Ovary (tissue), 10 donors: ENCODE measurements at places on chromosomes 11 and 22.

DNA sequence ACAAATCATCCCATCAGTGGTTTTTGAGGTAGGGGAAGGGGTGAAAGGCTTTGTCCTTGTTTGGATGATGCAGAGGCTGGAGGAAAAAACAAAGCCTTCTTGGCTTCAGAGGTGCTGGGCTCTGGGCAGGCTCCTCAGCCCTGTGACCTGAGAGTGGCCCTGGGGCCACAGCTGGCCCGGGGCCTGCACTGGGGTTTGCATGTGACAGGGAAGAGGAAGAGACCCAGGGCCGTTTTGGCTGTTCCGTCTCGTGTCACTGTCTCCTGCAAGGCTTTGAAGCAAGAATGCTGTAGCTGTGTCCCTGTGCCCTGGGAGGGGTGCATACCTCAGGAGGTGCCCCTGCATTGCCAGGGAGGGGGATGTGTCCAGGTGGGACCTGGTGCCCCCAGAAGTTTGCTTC lies 12.6 kb downstream of the ARHGAP8 start:
- DNase-seq = no peak

GRCh38 chr22:45262195-45262930 lies 21.7 kb upstream of the KIAA0930 start:
- DNase-seq = no peak

- DNase-seq = no peak
Measured at GRCh38 chr22:20260071-20260765, 7.9 kb downstream of the RTN4R start.

GRCh38 chr11:118883368-118884071 lies at the start of gene CXCR5:
CXCR5 (plus strand) TSS chr11:118883892; CDS start chr11:118883942, 50 bp downstream.
- no peak for DNase-seq

DNA sequence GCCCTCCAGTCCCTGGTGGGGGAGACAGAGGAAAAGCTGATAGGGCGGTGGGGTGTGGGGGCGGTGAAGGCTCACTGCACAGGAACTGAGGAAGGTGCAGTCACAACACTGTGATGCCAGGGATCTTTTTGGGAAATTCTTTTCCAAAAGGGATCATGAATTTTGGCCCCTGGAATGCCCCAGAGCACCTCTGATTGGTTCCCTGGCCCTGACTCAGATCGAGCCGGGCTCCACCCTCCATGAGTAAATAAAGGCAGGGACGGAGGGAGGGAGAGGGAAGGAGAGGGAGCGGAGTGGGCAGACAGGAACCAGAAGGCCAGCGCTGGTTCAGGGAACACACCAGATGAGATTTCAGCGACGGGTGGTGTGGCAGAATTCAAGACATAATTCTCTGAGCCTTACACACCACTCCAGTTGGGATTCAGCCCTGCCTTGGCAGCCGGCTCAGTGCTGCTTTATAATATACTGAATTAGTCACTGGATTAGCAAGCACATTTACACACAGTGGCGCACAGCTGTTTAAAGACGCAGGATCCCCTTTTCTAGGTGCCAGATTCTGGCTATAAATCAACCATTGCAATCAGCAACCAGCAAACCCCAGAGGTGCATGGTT lies 80.3 kb downstream of the ETS1 start:
- peak; percentile 78 for DNase-seq

DNA sequence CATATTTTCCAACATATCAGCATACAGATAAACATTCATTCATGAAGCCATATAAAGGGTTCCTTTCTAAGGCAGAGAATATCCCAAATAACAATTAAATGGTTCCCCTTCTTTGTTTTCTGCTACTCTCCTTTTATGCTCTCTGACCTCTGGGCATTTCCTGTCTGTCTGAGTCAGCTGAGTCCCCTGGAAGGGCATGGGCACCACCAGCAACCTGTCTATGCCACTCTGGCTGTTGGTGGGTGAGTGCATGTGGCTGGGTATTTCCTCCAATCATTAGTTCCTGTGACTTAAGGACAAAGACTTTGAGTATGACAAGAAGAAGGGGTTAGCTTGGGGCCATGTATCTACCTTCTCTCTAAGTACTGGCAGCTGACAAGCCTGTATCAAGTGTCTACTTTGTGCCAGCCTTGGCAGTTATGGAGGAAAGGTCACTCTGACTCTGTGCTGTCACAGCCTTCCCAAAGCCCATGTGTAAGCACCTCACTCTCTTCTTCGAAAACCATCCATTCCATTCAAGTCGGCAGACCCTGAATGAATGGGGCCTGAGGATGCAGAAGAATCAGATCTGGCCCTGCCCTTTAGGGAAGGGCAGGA lies 86.3 kb upstream of the PHOX2A start:
- no peak for DNase-seq

- DNase-seq = no peak
Measured at GRCh38 chr22:33828302-33828701, 92.0 kb downstream of the LARGE1 start.

- DNase-seq = no peak
Measured at GRCh38 chr11:114259551-114259983, 36.6 kb upstream of the NNMT start.

GRCh38 chr22:39514373-39514973 lies 5.9 kb upstream of the ATF4 start:
- DNase-seq = peak; percentile 55

GRCh38 chr22:33605221-33605620 lies 315.1 kb downstream of the LARGE1 start:
- DNase-seq = no peak

DNA sequence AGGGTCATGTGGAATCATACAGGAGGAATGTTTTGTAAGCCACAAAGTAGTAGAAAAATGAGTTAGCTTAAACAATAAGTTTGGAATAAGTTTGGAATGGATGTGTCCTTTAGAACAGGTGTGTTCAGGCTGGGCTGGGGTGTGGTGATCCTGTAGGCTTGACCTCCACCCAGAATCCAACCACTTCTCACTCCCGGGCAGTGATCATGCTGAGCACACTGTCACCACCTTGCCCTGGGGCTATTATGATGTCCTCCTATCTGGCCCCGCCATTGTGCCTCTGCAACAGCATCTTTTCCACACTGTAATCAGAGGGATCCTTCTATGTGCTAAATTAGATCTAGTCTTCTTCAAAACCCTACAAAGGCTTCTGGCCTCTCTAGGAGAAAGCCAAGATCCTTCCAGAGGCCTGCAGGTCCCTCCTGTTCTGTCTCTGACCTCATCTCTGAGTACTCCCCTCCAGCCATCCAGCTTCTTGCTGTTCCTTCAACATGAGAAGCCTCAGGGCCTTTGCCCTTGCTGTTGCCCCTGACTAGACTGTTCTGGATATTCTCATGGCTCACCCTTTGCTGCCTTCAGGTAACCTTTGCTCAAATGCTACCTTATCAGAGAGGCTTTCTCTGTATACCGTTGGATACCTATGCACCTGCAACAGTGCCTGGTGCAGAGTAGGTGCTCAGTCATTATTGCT lies 18.8 kb upstream of the ACCSL start:
- DNase-seq = no peak

DNA sequence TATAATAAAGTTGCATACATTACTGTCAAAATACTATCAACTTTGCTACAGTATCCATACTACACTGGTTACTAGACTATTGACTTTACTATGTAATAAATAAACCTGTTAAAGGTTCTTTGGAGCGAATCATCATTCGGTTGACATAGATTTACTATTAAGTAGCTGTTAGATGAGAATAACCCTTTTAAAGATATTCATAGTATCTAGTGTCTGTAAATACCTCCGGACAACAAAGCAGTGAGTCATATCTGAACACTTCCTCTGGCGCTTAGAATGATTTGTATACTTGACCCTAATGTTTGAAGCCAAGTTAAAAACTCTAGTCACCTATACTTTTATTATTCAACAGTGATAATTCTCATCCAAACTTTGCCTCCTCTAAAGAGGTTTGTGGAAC lies 84.7 kb downstream of the MSANTD4 start:
- DNase-seq = no peak

GRCh38 chr11:120859552-120860295 lies 164.2 kb upstream of the TBCEL start:
- no peak for DNase-seq

DNA sequence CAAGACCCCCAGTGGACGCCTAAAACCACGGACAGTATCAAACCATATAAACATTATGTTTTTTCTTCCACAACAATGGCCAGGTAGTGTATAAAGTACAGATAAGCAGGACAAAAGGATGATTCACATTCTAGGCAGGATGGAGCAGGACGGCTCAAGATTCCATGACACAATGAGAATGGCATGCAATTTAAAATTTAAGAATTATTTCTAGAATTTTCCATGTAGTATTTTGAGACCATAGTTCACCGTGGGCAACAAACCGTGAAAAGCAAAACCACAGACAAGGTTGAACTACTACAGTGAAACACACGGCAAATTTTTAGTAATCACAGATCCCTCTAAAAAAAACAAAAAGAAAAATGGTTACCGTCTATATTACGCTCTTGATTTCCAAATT lies 7.5 kb downstream of the NARS2 start:
- DNase-seq = no peak

DNA sequence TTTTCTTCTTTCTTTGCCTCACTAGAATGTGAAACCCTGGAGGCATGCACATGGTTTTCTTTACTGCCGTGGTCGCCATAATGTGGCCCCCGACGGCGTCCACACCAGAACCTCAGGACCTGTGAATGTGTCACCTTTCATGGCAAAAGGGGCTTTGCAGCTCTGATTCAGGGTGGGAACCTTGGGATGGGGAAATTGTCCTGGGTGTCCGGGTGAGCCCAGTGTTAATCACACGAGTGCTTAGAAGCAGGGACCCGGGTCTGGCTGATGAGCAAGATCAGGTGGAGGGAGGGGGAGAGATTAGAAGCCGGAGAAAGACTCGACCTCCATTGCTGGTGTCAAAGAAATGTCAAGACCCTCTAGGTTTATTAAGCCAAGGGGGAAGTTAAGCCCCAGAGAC lies 74.7 kb upstream of the SHISAL1 start:
- DNase-seq = no peak

DNA sequence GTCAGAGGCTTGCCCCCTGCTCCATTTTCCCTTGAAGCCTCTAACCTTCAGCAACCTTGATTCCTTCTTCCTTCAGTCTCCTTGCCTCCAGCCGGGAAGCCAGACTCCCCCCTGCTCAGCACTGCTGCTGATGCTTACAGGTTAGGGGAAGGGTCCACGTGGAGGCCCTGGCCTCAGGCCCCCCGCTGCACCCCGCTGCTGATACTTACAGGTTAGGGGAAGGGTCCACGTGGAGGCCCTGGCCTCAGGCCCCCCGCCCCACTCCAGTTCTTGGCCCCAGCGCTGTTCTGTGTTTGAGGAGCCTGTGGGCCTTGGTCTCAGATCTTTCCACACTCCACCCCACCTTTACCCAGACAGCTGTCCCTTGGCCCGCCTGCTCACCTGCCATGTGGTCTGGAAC lies 25.6 kb upstream of the PKNOX2 start:
- no peak for DNase-seq

DNA sequence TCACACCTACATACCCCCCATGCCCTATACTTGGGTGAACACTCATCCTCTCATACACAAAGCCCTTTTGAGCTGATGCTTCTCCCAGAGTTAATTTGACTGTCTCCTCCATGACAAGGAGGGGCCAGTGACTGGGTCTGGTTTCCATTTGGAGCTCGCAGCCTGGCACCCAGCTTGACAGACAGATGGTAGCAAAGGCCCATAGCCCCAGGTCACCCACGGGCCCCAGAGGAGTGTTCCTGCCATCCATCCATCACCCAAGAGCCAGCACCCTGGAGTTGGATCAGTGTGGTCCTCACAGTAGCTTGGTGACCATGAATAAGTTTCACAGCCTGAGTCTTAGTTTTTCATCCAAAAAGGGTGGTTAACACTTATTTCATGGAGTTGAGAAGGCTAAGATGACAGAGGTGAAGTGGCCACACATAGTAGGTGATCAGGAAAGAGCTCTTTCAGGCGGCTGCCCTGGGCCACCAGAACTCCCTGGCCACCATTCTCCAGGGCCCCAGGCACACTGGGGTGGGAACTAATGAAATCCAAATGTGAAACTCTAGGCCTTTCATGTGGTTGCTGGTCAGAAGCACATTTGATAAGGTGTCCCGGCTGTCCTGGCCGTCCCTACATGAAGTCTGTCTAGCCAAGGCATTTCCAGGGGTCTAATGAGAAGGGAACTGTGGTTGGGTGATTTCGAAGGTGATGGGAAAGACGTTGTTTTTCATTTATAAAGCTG lies 42.4 kb downstream of the LIF start:
- no peak for DNase-seq

- peak; percentile 76 for DNase-seq
Measured at GRCh38 chr11:76234416-76235232, 28.3 kb upstream of the WNT11 start.

GRCh38 chr11:130204703-130205095 lies 45.1 kb downstream of the ST14 start:
- no peak for DNase-seq

DNA sequence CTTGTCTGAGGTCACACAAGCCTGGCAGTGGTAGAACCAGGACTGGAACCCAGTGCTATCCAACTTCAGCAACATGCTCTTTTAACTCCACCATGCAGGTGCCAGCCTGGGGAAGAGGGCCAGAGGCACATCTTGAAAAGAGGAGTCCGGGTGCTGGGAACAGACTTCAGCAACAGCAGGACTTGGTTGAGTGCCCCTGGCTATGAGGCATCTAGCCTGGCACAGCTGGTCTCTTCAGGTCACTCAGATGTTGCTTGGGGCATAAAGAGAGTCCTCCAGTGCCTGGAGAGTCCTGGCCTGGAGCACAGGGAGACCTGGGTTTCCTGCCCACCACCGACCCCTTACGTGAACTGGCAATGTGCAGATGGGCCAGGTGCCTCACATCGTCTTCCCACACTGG lies 5.1 kb upstream of the CLCF1 start:
- DNase-seq = no peak

GRCh38 chr11:129530154-129530895 lies 154.7 kb downstream of the BARX2 start:
- no peak for DNase-seq

- DNase-seq = no peak
Measured at GRCh38 chr11:62383822-62384221, 35.0 kb upstream of the SCGB1A1 start.

- no peak for DNase-seq
Measured at GRCh38 chr22:31935961-31936635, 8.2 kb upstream of the YWHAH start.

- DNase-seq = peak; percentile 29
Measured at GRCh38 chr22:46025973-46026898, 49.3 kb upstream of the WNT7B start.

DNA sequence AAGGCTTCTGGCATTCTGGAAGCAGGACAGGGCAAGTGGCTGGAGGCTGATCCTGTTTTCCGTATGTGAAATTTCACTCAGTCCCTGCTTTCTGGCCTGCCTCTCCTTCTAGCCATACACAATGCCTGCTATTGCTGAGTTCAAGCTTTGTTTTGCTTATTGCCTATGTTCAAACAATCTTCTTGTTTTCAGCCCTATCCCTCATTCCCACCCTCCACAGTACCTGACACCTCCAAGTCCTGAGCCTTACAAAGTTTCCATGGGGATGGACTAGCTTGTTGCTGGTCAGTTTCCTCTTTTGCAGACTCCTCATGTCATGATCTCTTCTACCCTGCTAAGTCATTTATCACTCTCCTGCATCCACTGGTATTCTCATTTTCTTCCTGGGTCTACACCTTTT lies 38.1 kb downstream of the FAM76B start:
- DNase-seq = no peak

- no peak for DNase-seq
Measured at GRCh38 chr11:102920118-102920684, 35.3 kb downstream of the MMP13 start.
